ENCODE measurements at places on chromosomes 4 and X.

DNA sequence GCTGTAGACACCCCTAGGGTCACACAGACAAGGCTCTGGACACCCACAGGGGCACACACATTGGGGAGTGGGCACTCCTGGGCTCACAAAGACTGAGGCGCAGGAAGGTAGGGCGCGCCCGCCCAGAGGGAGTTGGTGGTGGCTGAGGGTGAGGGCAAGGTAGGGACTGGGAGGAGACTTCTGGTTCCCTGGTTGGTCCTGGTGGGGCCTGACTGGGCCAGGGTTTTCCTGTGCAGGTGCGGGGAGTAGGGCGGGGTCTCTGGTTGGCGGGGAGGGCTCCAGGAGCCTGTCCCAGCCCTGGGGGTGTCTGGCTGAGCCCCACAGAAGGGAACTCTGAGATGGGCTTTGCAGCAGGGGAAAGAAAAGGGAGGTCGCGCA is 6.7 kb upstream of the WAS start:
- peak; percentile 15 for DNase-seq

DNA sequence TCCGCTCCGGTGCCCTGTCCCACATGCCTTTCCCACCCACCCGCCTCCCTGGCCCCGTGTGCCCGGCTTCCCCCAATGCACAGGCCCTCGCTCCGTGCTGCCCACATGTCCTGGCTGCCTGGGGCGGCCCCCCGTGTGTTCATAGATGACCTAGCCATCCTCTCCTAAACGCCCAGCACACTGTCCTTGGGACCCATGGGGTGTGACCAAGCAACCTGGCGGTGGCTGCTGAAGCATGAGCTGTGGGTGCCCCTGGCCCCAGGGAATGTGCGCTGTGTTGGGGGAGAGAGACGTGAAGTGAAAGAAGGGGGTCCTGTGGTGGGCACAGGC is 28.3 kb downstream of the MAEA start:
- DNase-seq: no peak

GRCh38 chr4:70948665-70949260 is 44.7 kb upstream of the DCK start:
- no peak for DNase-seq

DNA sequence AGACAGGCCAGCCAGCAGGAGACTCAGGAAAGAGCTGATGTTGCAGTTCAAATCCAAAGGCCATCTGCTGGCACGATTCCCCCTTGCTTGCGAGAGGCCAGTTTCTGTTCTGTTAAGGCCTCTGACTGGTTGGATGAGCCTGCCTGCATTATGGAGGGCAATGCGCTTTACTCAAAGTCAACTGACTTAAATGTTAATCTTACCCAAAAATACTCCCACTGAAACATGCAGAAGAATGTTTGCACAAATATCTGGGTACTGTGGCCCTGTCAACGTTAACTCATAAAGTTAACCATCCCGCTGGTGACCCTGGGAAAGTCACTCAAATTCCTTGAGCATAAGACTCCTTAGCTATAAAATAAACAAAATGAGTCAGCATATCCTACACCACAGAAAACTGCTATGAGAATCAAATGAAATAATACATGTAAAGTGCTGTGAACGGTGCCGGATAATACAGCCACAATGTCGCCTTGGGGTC is 326.4 kb downstream of the EVC2 start:
- DNase-seq: no peak

DNA sequence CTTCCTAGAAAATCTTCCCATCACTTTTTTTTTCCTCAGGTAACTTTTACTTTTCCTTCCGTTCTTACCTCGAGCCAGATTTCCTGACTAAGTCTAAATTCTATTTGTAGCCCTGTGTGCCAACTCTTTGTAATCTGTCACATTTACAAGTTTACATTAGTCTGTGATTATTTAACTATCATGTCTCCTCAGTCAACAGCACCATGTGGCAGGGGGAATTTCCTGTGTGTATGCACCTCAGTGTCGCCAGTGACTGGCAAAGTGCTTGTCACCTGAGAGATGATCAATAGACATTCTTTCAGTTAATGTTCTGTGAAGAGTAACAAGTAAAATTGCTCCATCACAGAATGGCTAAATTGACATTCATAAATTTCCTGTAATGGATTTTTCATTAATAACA is 468.5 kb downstream of the PDGFC start:
- DNase-seq: no peak

DNA sequence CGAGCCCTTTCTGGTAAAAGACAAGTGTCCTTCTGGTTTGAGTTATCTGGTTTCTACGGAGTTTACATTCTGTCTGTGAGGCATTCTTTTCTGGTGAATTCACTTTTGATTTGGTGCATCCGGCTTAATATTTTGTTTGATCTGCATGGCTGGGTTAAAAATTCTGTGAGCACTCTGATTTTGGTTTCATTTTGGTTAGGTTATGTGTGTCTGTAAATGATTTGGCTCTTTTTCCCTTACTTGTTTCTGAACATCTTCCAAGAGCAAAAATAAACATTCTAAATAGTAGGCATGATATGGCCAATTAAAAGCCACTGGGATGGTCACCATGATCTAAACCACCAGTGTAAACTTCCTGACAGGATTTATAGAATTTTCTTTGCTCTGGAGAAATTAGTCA is 85.7 kb upstream of the PTPN13 start:
- DNase-seq: no peak

GRCh38 chr4:81704461-81704860 is 232.8 kb upstream of the RASGEF1B start:
- no peak for DNase-seq

- DNase-seq: no peak
These were observed 261.5 kb upstream of the FTHL17 start for GRCh38 chrX:31333165-31333831.

- no peak for DNase-seq
These were observed 170.7 kb downstream of the HHIP start for GRCh38 chr4:144816668-144817067.

DNA sequence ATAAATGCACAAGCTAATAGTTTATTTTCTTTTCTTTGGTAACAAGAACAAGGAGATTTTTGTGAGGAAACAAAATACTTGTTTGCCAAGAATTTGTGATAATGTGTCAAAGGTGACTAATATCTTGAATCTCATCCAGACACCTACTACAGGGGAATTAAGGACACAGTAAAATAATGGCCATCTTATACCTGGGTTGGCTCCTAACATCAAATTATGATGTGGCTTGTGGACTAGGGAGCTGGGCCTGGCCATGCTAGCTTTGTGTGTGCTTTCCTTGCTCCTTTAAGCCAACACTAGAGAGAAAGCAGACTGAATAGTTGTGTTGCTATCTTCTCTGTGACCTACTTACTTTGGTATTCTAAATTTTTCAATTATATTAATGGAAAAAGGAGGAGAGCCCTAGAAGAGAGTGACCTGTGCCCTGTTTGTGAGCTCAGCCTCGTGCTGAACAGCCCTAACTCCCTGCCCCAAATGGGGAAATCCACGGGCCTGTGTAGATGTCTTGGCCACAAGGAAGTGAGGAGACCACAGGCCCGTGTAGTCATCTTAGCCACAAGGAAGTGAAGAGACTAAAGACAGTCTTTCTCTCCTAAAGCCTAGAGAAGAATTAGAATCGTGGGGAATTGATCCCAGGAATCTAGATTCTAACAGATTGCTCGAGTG is 23.3 kb downstream of the ARHGAP24 start:
- no peak for DNase-seq

- DNase-seq: no peak
These were observed 393.3 kb upstream of the TRAM1L1 start for GRCh38 chr4:117478702-117479101.

- no peak for DNase-seq
These were observed 100.9 kb downstream of the TTC29 start for GRCh38 chr4:146844761-146845160.

GRCh38 chrX:106220177-106220576 is 52.1 kb downstream of the PWWP3B start:
- DNase-seq: no peak

GRCh38 chrX:13759152-13759718 is 24.7 kb downstream of the OFD1 start:
- DNase-seq: no peak

GRCh38 chrX:118347736-118348135 is 1.8 kb downstream of the WDR44 start:
- DNase-seq: no peak

DNA sequence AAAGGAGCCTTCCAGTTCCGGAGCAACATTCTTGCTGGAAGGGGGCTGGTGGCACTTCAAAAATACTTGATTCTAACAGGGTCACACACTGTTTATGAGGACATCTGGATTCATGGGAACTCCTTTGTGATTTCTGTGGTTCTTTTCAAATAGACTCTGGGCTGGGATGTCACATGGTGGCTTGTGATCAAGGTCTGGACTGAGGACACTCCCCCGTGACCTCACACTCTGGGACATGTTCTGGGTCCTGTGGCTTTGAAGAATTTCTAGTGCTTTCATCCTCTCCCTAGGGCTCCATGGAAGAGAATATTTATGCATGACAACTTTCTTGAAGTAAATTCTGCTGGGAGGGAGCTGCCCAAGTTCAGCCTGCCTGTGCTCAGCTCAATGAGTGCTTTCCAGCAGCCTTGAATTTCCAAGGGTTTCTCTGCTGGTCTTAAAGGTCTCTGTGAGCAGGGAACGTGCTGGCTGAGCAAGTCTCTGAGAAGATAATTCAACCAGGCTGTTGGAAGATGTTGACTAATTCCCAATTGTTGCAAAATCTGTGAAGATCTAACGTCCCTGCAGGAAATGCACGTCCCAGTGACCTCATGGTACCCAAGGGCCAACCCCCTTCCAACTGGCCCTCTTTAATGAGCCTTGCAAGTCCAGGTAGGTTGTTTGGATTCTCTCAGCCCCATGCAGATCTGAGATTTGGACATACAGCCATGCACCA is 36.3 kb downstream of the GPR143 start:
- no peak for DNase-seq

GRCh38 chr4:168637872-168638756 is 141.3 kb downstream of the PALLD start:
- DNase-seq: no peak
